ENCODE measurements at places on chromosomes 2 and 18. TPM values are rescaled to one million over a fixed set of nuclear protein-coding genes. Genes with fewer than 3 reads are reported as not detected.

Gene GALNT5
- total RNA-seq, result 48.7 TPM

Gene SPATA3
- total RNA-seq, result not detected

Gene LGALSL
- 3.1 TPM for total RNA-seq

Gene NCKAP5
- total RNA-seq, result 0.85 TPM

Gene RGPD3
- total RNA-seq, result 0.49 TPM

Gene REG1B
- total RNA-seq, result not detected

Gene GLI2
- 19.0 TPM for total RNA-seq

Data from hair follicle dermal papilla cell (primary cell).